Thyroid gland (tissue), 4 donors: ENCODE measurements at places on chromosomes 5 and 9. TPM values are rescaled to one million over a fixed set of nuclear protein-coding genes. Genes with fewer than 3 reads are reported as not detected.
A peak's percentile ranks its signal among the peaks of the same experiment; 100 is the strongest.

The GABRA6 gene
- total RNA-seq = not detected

The ADGRD2 gene
- not detected for total RNA-seq

The B4GALT7 gene
- 27.9 TPM for total RNA-seq

The ARHGAP26 gene
- total RNA-seq = 52.3 TPM

The PFN3 gene
- not detected for total RNA-seq

The PCDHB11 gene
- 2.3 TPM for total RNA-seq

The ARSI gene
- total RNA-seq = not detected

The OR2V2 gene
- total RNA-seq = not detected

The LHX3 gene
- not detected for total RNA-seq

The HTR4 gene
- not detected for total RNA-seq

The LAMC3 gene
- 2.4 TPM for total RNA-seq

The PDE4D gene
- total RNA-seq = 14.7 TPM

DNA sequence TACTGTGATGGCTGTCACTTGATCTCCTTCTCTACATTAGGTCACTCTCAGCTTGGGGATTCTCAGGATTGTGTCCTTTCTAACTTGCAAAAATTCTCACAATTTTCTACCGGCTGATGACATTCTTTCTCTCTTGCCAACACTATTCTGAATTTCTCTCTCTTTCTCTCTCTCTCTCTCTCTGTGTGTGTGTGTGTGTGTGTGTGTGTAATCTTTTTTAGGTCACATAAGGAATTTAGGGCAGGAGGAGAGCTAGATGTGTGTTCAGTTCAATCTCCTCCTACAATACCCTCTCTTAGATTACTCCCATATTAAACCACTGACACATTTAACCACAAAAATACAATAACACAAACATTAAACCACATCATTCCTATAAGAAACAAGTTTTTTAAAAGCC lies 242.3 kb upstream of the NREP start:
- no peak for DNase-seq

GRCh38 chr5:67297802-67298532 lies 101.4 kb upstream of the CD180 start:
- no peak for DNase-seq

DNA sequence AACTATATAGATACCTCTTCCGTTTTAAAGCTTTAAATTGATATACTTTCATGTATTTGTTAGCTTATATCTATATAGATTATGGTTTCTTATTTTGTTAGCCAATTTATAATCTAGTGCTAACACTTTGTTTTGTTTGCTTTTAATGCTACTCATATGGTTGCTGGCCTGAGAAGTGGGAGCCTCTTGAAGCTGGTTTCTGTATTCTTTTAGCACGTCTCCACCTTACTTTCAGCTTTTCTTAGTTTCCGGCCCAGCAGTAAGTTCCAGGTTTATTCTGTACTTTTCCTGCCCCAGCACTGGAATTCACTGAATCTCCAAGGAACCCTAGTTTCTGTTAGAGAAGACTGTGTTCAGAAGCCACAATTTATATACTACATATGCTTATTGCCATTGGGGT lies 458.9 kb downstream of the PRR16 start:
- peak; percentile 57 for DNase-seq

GRCh38 chr9:137088121-137088520 lies 1.3 kb downstream of the MAN1B1 start:
- no peak for DNase-seq

DNA sequence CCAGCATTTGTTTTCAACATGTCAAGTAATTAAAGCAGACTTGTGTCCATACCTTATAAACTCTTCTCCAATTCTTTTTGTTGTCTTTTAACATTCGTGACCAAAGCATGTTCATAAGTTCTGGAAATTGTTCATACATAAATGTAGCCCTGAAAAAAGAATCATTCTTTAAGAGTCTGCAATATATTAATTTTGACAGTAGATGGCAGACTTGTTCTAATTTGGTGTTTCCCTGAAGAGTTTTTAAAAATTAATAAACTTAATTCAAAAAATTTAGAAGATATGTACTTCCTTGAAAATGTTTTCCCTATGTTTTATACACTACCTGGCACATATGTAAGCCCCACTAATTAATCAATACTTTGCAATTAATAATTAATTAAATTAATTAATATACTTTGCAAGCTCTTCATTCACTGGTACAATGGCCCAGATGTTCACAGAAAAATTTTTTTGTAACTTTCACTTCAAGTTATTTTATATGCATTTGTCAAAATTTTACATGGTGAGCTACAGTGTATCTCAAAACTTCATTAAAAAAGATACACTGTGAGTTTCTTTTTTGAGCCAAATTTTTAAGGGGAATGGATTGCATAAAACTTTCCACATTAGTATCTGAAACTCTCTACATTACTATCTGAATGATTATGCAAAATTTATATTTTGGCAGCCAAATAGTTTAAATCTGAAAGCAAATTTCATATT lies 42.1 kb downstream of the CLINT1 start:
- DNase-seq = no peak

GRCh38 chr9:15498246-15498995 lies 12.3 kb downstream of the PSIP1 start:
- no peak for DNase-seq

- no peak for DNase-seq
Measured at GRCh38 chr5:1051366-1051720, 42.7 kb downstream of the NKD2 start.

DNA sequence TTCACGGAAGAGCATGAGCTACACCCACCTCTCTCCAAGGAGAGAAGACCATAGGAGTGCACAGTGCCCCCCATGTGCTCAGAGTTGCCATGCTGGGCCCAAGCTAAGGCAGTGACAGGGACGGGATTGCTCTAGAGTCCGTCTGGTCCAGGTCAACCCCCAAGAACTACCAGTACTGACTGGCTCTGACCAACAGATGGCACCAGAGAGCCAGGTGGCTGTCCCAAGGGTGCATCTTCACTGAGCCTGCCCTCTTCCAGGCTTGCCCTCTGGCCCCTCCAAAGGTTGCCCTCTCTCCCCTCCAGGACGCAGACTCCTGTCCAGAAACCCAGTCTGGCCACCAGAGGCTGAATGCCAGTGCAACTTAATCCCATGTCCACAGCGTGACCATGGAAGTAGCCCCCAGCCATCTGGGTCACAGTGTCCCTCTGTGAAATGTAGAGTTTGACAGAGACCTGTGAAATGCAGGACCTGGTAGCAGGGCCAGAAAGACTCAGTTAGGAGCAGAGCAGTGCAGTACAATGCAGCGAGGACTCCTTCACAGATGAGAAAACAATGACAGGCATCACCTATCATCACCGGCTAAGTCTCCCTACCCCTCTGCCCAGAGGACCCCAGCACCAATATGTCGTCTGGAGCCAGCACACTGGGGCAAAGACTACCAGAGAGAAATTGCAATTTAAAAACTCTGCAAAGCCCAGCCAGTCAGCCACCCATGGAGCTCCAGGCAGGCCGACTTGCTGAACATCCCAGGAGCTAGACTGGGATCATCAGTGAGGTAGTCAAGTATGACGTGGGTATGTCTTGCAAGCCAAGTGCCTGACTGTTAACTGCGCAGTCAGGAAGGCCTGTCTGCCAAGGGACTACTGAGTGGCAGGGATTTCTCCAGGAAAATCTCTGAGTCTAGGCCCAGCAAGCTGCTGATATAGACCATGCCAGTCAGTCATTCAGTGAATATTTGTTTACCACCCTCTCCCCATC lies 7.7 kb upstream of the SKP1 start:
- DNase-seq = peak; percentile 70
